ENCODE measurements at places on chromosomes 13 and 19.

- no peak for DNase-seq
Observed at GRCh38 chr13:77904031-77904430, 14.6 kb downstream of the EDNRB start.

DNA sequence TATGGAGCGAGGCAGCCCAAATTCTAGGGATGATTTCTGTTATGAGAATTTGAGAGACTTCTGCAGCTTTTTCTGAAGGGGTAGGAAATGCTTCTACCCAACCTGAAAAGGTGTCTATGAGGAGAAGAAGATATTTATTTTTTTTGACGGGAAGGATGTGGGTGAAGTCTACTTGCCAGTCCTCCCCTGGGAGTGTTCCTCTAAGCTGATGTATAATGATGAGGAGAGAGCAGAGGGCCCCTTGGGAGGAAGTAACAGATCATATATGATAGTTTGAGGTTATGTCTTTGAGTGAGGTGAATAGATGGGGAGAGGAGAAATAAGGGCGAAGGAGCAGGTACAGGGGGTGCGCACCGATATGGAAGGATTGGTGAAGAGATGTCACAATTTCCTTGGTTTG is 910.6 kb upstream of the SLITRK5 start:
- no peak for DNase-seq

DNA sequence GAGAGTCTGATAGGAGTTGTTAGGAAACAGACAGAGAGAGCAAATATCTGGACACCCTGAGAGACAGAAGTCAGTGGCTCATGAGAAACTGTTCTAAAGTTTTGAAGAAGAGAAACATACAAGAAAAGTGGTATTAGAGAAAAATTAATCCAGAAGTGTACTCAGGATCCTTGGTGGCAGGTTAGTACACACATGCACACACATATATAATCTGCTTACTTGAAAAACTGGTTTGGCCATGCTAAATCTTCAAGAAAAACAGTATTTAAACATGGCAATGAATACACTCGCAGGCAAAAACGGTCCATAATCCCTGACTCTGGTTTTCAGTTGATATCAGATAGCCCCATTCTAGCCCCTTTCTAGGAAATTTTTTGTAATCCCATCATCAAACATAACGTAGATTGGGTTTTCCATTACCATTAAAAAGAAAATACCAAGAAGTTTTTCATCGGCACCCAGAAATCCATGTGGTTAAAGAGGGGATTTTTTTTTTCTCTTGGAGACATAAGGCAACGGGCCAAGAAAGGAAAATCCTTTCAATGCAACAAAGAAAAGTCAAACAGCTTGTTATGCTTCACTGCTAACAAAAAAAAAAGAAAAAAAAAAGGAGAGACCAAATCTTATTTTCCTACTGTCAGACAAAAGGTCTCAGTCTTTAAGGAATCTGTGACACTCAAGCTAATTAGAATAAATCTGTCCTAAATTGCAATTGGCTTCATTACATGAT is 178.0 kb upstream of the MIR17HG start:
- DNase-seq: no peak

- no peak for DNase-seq
Observed at GRCh38 chr13:112184261-112184660, 117.3 kb downstream of the SOX1 start.

GRCh38 chr13:33349986-33350826 is 64.7 kb upstream of the STARD13 start:
- DNase-seq: no peak

GRCh38 chr13:99296398-99296797 is 10.8 kb downstream of the GPR183 start:
- DNase-seq: no peak

DNA sequence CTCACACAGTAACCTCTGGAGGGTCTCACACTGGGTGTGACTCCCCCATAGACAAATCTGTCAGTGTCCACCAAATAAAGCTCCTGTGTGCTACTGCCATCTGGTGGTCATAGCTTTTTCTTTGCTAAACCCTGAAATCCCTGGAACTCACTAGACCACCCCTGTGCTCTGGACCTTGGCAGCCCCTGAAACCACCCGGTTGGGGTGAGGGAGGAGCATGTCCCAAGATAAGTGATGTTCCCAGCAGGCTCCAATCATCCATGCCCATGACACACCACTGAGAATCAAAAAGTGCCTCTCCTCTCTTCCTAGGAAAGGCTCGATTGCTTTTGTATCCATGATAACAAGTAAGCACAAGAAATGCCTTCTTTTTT is 6.5 kb upstream of the HSD17B14 start:
- DNase-seq: peak; percentile 30

DNA sequence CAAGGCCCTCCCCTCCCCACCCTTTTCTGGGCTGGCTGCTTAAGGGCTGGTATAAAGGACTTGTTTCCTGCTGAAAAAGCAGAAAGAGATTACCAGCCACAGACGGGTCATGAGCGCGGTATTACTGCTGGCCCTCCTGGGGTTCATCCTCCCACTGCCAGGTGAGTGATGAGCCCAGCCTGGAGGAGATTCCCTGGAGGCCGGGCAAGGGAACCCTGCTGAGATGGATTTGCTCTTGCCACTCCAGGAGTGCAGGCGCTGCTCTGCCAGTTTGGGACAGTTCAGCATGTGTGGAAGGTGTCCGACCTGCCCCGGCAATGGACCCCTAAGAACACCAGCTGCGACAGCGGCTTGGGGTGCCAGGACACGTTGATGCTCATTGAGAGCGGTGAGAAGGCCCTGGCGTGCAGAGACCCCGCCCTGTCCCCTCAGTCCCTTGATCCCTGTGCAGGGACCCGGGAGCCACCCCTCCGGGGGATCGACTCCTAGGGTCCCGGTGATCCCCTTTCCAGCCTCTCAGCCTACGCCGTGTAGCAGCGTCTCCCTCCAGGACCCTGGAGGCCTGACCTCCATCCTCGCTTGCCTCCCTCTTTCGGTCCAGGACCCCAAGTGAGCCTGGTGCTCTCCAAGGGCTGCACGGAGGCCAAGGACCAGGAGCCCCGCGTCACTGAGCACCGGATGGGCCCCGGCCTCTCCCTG is at the start of gene CD177:
TSS of gene CD177 (plus strand) at position 81 of the 699 bp plus-strand sequence. CDS start at position 110, 29 bp downstream.
- DNase-seq: no peak

GRCh38 chr13:57748096-57748495 is 116.6 kb downstream of the PCDH17 start:
- no peak for DNase-seq

- DNase-seq: no peak
Observed at GRCh38 chr19:39167461-39168257, 29.1 kb upstream of the NCCRP1 start.

DNA sequence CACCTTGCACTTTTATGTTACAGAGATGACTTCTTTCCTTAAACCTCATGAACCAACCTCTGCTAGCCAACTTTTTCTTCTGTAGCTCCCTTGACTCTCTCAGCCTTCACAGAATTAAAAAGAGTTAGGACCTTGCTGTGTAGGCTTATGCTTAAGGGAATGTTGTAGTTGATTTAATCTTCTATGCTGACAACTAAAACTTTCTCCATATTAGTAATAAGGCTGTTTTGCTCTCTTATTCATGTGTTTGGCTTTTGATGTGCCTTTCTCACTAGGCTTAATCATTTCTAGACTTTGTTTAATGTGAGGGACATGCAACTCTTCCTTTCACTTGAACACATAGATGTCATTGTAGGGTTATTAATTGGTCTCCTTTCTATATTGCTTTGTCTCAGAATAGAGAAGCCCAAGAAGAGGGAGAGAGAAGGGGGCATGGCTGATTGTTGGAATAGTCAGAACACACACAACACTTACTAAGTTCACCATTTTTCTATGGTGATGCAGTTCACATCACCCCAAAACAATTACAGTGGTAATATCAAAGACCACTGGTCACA is 509.5 kb downstream of the UQCRFS1 start:
- no peak for DNase-seq

DNA sequence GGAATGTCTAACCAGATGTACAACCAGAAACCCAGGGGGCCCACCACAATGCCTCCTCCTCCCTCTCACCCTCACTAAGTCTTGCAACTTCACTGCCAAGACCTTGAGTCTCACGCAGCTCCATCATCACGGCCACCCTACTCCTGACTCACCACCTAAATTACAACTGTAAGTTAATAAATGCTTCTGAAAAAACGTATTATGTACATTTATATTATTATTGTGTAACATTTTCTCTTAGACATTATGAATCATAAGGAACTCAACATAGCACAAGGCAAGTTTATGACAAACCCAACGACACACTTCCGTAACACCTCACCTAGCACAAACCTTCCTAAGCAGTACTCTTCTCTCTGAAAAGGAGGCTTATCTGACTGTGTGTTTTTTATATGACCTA is 20.7 kb downstream of the MIPEP start:
- no peak for DNase-seq

DNA sequence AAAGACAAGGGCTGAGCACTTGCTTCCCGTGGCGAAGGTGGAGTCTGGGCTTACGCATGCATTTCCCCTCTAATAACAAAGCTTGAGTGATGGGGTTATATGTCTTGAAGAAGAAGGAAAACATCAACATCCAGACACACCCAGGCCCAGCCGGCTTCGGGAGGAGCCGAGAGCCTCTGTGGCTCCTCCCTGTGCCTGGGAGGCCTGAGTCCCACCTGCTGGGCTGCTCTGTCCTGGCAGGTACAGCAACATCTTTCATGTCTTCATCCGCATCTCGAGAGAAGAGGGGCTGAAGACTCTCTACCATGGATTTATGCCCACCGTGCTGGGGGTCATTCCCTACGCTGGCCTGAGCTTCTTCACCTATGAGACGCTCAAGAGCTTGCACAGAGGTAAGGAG is 30.6 kb downstream of the TMEM161A start:
- no peak for DNase-seq

- no peak for DNase-seq
Observed at GRCh38 chr13:32036126-32036695, 4.6 kb downstream of the FRY start.

DNA sequence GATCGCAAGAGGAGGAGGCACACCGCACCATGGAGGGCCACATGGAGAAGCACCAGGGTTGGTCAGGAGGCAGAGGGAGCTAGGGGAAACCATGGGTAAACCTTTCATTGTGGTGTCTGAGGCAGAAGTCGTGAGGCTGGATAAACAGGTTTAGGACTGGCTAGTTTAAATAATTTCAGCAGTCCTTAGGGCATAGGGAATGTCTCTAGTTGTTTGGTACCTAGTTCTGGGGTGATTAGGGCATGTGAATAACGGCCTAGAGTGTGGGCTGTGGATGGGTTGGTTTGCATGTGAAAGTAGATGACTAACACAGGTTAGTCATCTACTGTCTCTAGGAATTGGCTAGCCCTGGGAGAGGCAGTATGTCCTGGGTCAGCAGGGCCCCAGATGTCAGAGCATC is 102.3 kb downstream of the STOML3 start:
- DNase-seq: no peak

- no peak for DNase-seq
Observed at GRCh38 chr19:3056417-3057088, 5.7 kb downstream of the TLE5 start.

DNA sequence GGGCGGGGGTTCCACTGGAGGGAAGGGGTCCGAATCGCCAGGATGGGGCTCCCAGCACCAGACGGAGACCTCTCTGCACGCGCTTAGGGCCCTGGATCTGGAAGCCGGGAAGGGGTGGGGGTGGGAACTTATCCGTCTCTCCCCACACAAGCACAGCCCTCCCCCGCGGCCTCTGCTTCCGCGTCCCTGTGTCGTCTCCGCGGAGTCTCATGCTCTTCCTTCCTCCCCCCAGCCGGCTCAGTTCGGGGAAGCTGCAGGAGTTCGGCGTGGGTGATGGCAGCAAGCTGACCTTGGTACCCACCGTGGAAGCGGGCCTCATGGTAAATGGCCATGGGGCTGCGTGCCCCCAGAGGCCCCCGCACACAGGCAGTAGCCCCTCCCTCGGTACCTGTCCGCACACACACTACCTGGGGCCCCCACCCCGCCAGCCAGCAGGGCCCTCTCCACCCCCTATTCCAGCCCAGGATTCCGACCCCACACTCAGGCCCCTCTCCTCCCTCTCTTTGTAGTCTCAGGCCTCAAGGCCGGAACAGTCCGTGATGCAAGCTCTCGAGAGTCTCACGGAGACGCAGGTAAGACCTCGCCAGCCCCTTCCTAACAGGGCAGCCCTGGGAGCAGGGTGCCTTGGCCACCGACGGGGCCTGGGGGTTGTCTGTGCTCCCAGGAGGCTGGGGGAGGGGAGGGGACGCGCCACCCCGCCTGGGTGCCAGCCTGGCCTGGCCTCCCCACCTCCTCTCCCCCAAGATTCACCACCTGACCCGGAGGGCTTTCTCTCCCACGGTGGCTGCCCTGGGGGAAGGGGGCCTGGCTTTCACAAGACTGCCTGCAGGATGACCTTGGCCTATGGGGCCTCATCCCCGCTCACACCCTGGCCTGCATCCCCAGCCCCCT is 3.2 kb downstream of the MIDN start:
- peak; percentile 69 for DNase-seq

DNA sequence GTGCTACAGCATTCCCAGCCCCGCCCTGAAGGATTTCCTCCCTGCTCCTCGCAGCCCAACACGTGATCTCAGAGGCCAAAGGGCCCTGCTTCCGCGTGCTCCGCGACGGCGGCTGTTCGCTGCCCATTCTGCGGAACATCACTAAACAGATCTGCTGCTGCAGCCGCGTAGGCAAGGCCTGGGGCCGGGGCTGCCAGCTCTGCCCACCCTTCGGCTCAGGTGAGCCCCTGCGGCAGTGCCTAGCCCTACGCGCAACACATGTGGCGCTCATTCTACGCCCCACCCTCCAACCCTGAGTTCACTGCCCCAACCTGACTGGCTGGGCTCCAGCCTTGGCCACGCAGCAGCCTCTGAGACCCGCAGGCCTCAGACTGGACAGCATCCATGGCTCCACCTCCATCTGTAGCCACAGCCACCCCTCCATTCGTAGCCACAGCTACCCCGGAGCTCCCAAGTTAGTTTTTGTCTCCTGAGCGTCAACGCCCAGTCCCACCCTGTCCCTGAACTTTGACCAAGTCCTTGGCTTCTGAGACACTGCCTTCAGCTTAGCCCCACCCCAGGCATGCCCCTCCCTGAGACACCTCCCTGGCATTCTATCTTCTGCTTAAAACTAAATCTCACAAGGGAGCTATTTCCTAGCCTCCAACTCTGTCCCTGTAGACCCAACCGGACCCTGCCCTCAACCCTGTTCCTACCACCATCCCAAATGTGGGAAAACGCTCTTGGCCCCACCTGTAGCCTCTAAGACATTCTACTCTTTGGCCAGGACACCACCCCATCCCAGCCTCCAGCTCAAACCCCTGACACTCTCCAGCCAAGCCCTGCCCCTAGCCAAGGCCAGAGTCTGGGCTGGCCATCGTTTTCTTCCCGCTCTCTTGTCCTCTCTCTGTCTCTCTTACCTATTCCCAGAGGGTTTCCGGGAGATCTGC is 6.4 kb downstream of the LTBP4 start:
- no peak for DNase-seq

GRCh38 chr19:31591258-31591657 is 242.0 kb upstream of the TSHZ3 start:
- DNase-seq: no peak

GRCh38 chr13:50921706-50922105 is 12.1 kb downstream of the RNASEH2B start:
- no peak for DNase-seq

- DNase-seq: no peak
Observed at GRCh38 chr19:5304486-5304885, 36.1 kb downstream of the PTPRS start.

DNA sequence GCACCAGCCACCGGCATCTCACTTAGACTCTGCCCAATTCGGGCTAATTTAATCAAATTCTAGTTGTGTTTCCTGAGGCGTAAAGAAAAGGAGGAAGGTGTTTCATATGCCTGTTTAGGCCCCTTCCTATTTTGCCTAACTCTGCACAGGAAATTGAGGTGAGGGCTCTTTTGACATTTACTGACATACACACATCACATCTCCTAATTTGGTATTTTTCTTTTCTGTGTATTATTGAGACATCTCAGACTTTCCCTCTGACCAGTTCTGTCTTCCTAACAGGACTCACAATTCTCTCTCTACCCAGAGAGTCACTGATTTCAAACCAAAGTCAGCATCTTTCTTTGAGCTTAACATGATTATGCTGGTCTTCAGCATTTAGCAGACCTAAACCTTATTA is 7.9 kb downstream of the CEACAM3 start:
- DNase-seq: no peak
